ENCODE measurements at places on chromosomes 5 and 9. TPM values are rescaled to one million over a fixed set of nuclear protein-coding genes. Genes with fewer than 3 reads are reported as not detected.
A peak's percentile ranks its signal among the peaks of the same experiment; 100 is the strongest.

GRCh38 chr5:36417668-36418067 lies 116.0 kb upstream of the RANBP3L start:
- no peak for DNase-seq

NDOR1 gene
- 28.6 TPM for total RNA-seq

- no peak for DNase-seq
Measured at GRCh38 chr9:6921315-6921714, 163.5 kb downstream of the KDM4C start.

CDH6 gene
- total RNA-seq, result 66.2 TPM

DNA sequence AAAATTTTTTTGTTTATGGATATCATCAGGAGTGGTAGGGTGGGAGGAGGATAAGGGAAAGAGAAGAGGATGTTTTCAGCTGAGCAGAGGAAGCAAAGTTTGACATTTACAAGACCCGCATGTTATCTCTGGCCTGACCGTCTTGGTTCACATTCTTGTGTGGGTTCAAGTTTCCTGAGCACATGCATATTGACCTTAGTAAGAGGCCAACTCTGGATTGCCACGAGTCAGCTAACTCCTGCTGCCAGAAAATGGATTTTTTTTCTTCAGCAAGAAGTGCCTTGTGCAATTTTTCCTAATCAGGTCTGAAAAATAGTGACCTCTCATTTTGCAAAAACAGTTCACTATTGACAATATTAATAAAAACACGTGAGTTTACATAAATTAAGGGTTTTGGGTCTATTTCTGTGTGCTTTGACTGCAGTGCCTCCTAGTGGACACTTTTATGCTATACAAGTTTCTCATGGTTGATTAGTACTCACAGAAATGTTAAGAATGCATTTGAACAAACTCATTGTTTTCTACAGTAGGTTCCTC lies 27.1 kb upstream of the BASP1 start:
- no peak for DNase-seq

GRCh38 chr5:80871541-80871961 lies 88.6 kb upstream of the RASGRF2 start:
- peak; percentile 1 for DNase-seq

KIF20A gene
- 4.4 TPM for total RNA-seq

DNA sequence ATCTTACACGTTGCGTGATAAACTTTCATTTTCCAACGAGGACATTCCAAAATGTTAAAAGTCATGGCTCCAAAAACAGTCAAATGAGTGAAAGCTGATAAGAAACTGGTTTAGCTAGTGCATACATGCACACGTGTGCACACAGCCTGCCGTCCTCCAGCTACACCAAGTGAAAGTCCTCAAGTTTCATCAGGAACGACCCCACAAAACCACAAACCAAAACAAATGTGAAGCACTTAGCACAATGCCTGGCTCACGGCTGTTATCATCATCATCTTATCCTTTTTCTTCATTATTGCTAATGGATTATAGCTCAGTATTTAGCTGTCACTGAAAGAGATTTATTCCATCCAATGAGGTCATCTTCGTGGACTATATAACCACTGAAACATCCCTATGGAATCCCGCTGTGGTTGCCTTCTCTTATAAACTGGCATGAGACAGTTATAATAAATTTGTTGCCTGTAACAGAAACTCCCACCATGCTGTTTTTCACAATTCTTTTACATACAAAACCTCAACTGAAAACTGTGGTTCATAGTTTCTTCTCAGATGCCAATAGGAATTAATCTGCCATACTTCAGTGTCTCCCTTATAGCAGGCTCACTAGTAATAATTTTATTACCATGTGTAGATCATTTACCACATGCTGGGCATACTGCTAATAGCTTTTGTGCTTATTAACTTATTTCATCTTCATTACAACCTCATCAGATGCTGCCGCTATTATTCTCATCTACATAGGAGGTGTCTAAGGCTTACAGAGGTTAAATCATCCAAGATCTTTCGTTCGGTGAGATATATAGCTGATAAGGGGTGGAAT lies 56.1 kb downstream of the SAXO1 start:
- peak; percentile 34 for DNase-seq

MYOT gene
- total RNA-seq, result not detected

DNA sequence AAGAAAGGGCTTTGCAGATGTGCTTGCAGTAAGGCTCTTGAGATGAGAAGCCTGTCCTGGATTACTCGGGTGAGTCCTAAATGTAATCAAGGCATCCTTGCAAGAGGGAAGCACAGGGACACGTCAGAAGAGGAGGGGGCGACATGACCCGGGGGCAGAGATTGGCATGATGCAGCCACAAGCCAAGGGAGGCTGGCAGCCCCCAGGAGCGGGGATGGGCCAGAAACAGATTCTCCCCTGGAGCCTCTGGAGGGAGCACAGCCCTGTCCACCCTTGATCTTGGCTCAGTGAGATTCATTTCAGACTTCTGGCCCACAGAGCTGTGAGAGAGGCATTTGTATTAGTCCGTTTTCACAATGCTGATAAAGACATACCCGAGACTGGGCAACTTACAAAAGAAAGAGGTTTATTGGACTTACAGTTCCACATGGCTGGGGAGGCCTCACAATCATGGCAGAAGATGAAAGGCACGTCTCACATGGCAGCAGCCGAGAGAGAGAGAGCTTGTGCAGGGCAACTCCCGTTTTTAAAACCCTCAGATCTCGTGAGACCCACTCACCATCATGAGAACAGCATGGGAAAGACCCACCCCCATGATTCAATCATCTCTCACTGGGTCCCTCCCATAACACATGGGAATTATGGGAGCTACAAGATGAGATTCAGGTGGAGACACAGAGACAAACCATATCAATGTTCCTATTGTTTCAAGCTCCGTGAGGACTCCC lies 76.1 kb downstream of the ADAMTS2 start:
- no peak for DNase-seq

ITK gene
- total RNA-seq, result not detected

NRG2 gene
- not detected for total RNA-seq

DBH gene
- not detected for total RNA-seq

GRCh38 chr5:4941957-4942830 lies 197.9 kb upstream of the ADAMTS16 start:
- no peak for DNase-seq

GRCh38 chr9:25353783-25354182 lies 324.5 kb downstream of the TUSC1 start:
- DNase-seq, result no peak

DNA sequence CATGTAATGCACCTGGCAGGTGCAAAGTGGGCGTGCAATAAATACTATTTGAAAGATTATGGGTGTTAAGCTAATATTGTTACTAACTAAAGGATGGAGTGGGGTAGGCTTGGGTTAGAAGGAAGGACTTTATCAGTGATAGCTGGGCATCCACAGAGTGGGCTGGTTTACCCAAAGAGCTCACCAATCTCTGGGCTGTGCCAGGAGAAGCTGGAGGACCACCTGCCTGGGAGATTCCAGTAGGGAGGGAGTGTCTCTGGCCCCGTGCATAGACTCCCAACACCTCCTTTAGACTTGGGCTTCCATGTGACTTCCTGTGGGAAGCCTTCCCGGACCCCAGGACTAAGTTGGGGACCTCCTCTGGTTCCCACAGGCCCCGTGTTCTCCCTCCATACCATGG lies 5.6 kb upstream of the URM1 start:
- no peak for DNase-seq

- DNase-seq, result no peak
Measured at GRCh38 chr5:93590493-93590892, 7.5 kb downstream of the NR2F1 start.

GRCh38 chr5:129460936-129461710 lies 1.0 kb downstream of the ADAMTS19 start:
- no peak for DNase-seq
